Pulmonary artery endothelial cell (primary cell): ENCODE measurements at places on chromosomes 13 and 19.

GRCh38 chr13:75151081-75151643, 330.8 kb downstream of the TBC1D4 start:
- no peak for DNase-seq

- no peak for DNase-seq
Observed at GRCh38 chr19:33388231-33388724, 14.8 kb downstream of the CEBPG start.

DNA sequence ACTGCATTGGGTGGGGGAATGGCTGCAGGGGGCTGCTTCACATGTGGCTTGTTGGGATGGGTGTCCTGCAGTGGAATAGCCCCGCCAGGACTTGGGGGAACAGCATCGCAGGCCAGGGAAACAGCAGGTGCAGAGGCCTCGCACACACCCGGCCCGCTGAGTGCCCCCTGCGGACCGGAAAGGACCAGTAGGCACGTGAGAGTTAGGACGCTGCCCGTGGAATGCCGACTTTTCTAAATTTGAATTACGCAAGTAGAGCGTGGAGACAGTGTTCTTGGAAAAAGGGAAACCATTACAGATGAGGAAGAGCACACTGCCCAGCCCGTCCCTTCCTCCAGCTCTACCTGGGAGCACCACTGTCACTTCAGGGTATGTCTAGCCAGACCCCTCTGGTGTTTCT, 11.5 kb downstream of the DNM2 start:
- no peak for DNase-seq

DNA sequence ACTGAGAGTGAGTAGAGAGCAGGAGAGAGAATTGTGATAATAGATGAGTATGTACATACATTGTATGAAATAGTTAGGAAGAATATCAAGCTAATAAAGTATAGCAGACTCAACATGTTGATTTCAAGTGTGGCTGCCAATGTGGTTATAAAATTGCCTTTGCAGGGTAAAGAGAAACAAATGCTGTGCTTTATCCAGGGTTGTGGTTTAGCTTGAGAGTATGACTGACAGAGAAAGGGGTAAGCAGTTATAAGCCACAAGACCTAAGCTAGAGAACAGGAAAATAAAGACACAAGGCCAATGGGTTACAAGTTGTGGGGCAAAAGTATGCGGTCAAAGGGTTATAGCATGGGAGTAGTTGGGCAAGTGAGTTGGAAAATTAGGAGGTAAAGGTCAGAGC, 1217.5 kb downstream of the DIAPH3 start:
- no peak for DNase-seq

GRCh38 chr19:46373491-46374359, 26.8 kb downstream of the PPP5C start:
- no peak for DNase-seq

GRCh38 chr13:60583196-60583888, 186.3 kb downstream of the TDRD3 start:
- no peak for DNase-seq

- DNase-seq = no peak
Observed at GRCh38 chr13:41454170-41454569, 3.2 kb upstream of the RGCC start.

GRCh38 chr19:13817615-13818371, 22.6 kb downstream of the ZSWIM4 start:
- DNase-seq = no peak
